Esophagus squamous epithelium (tissue), 5 donors: ENCODE measurements at places on chromosomes 12 and 14.

- no peak for DNase-seq
Observed at GRCh38 chr14:55746558-55746957, 166.6 kb downstream of the KTN1 start.

GRCh38 chr14:23376482-23377197 is at the start of gene CMTM5:
Gene CMTM5, plus strand, starts transcription at chr14:23377046. Its CDS starts 206 bp downstream, at chr14:23377252.
- DNase-seq: no peak

DNA sequence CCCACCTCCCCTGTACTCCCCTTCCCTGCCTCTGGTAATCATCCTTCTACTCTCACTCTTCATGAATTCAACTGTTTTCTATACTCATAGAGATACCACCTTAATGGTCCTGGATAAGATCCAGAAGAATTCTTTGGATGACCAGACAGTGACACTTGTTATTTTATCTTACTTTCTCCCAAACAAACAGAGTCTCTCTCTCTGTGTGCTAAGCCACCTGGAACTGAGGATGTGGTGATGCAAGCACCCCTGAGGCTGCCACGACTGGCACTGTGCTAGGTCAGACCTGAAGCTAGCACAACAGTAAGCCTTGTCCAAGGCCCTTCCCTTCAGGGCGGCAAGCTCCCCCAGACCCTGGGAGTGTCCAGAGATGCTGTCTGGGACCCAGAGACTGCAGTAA is 250.2 kb downstream of the C12orf50 start:
- no peak for DNase-seq

GRCh38 chr12:114685320-114685781 is 1.4 kb upstream of the TBX3 start:
- DNase-seq: no peak

GRCh38 chr12:105888696-105889095 is 250.1 kb downstream of the NUAK1 start:
- no peak for DNase-seq

DNA sequence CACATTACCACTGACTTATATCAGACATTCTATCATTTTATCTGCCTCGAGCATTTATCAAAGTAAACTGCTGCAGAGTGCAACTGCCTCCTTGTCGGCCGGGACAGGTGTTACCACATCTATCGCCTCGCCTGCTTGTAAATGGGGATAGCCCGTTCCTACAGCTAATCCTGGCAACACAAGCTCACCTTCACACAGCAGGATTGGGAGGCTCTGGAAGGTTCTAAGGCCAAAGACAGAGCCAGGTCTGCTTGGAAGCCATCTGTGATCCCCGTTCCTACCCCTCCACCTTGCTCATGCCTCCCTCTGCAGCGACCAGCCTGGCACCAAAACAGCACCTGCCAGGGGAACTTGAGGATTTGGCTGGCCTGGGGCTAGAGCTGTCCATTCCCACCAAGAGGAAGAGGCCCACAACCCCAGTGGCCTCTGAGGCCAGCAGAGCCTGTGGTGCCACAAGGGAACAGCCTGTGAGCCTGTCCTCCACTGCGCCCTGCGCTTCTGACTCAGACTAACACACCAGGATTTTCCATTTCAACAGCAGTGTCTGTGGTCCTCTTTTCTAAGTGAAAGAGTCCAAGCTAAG is 114.8 kb upstream of the DIO3 start:
- DNase-seq: no peak

DNA sequence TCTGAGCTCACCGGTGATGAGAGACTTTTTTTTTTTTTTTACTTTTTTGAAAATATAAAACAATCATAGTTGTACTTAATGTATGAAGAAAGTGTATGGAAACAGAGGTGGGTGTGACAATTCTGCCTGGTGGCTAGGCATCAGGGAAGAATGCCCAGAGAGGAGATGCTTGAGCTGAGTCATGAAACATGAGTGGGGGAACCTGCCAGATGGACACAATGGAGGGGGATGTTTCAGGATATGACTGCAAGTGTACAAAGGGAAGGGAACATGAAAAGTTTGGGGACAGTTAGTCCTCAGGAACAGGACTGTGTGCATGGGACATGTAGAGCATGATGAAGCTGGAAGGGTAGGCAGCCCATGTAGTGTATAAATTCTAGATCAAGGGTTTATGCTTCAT is 274.2 kb upstream of the E2F7 start:
- no peak for DNase-seq

DNA sequence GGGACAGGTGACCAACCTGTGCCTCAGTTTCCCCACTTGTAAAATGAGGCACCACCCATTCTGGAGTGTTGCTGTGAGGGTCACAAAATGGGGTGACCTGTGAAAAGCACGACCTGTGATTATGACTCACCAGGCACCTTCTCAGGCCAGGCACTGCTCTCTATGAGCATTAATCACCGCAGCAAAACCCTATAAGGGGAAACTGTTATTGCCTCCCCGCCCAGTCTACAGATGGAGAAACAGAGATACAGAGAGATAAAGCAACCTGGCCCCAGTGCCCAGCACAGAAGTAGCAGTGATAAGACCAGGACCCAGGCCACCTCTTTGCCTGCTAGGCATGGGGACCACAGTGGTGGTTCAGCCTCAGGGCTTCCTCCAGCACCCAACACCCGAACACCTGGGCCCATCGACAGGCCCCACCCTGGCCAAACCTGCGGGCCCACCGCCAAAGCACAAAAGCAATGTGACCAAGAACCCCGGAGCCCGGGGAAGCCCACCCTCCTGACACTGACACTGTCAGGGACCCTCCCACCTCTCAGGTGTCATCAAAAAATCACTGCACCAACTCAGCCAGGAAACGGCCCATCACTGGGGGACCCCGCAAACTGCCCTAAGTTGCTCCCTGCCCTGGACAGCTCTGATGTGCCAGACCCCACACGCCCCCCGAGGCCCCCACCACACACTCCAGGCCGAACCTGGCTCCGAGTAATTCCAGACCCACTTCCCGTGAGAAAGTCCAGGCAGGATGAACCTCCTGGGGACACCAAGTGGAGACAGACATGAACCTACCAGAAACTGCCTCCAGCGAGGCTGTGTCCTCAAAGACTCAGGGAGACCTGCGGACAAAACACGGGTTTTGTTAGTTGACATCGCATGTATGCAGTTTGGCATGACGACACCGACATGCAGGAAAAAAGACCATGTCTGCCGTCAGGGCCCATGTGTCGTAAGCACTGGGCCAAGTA is 32.4 kb downstream of the NCOR2 start:
- DNase-seq: no peak

GRCh38 chr12:130429656-130430505 is 92.2 kb downstream of the PIWIL1 start:
- DNase-seq: no peak

- no peak for DNase-seq
Observed at GRCh38 chr14:99023371-99023770, 248.6 kb downstream of the BCL11B start.

GRCh38 chr12:113173081-113173698 is 12.1 kb downstream of the DDX54 start:
- no peak for DNase-seq

- no peak for DNase-seq
Observed at GRCh38 chr12:72031066-72031465, 92.4 kb downstream of the TPH2 start.

DNA sequence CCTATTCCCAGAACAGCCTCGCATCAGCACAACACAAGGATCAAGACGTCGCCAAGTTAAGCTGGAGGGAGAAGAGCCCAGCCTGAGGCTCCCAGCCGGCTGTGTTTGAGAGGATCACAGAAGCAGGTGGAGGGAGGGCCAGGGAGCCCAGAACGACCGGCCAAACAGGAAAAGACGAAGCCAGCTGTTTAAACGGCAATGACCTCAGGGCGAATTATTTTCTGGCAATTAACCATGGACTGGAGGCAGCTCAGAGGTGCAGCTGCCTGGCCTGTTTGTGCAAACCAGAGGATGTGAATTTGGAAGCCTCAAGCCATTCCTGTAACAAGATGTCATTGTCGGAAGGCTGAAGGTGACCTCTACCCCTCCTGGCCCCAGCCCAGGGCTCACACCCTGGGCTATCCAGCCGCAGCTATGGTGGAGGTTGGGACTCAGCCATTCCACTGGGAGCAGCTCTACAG is 175.8 kb upstream of the PRMT8 start:
- DNase-seq: no peak

- DNase-seq: no peak
Observed at GRCh38 chr14:22807432-22808087, 7.7 kb downstream of the SLC7A7 start.

- DNase-seq: no peak
Observed at GRCh38 chr14:75884198-75884611, 97.6 kb downstream of the TGFB3 start.

DNA sequence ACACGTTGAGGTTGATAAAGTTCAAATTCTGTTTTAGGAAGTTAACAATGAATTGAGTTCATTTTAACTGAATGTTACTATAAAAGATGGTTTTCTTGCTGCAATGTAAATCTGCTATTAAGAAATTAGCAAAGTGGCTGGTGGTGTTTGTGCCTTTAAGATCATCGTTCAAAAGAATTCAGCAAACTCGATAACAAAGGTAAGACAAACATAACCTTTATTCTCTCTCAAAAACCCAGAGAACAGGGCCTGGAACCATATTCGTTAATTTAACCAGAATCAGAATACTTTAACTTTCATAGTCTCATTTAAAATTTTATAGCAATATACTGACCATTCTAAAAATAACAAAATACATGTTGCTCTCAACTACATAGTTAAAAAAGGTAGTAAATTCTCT is 3.4 kb downstream of the TMEM30B start:
- DNase-seq: no peak

- DNase-seq: no peak
Observed at GRCh38 chr12:47408171-47408871, 297.5 kb downstream of the RPAP3 start.

GRCh38 chr12:54139019-54139418 is 49.8 kb downstream of the SMUG1 start:
- no peak for DNase-seq

GRCh38 chr14:92726933-92727262 is 21.5 kb downstream of the LGMN start:
- no peak for DNase-seq

- DNase-seq: no peak
Observed at GRCh38 chr12:30796313-30796780, 41.6 kb upstream of the CAPRIN2 start.

GRCh38 chr14:58639842-58640484 is 2.2 kb downstream of the DACT1 start:
- DNase-seq: no peak

DNA sequence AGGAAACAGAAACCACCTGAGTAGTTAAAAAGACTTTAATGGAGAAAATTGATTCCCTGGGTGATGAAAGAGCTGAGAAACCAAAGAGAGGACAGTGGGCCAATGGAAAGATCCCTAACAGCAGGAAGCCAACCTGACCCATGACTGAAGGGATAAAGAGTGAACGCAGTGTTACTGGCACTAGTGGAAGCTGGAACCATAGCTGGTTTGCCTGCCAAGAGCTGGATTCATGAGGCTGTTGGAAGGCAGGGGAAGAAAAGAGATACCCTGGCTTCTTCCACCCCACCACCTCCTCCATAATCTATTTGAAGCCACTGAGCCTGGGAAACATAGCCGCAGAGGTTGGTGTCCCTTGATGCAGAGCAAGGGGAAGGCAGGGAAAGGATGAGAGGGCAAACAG is 125.5 kb upstream of the PRKD1 start:
- DNase-seq: no peak

DNA sequence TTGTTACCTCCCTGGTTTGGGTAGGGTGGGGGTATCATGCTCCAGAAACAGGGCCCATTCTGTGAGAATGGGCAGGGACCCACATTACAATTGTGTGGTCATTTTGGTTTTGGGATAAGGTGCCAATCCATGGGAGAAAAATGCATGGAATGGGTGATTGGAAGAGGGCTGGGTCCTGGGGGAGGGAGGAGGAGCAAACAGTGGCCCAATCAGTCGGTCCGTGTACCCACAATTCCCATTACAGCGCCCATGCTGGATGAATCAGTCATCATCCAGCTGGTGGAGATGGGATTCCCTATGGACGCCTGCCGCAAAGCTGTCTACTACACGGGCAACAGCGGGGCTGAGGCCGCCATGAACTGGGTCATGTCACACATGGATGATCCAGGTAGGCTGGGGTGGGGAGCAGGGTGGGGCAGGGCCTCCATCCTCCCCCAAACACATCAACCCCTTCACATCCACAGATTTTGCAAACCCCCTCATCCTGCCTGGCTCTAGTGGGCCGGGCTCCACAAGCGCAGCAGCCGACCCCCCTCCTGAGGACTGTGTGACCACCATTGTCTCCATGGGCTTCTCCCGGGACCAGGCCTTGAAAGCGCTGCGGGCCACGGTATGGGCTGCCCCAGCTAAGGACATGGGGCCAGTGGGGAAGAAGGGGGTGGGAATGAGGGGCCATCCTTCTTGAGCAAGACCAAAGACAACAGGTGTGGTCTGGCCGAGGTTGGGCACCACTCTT is 3.6 kb upstream of the TPI1 start:
- no peak for DNase-seq

- DNase-seq: no peak
Observed at GRCh38 chr12:76859611-76860010, 19.2 kb downstream of the CSRP2 start.

DNA sequence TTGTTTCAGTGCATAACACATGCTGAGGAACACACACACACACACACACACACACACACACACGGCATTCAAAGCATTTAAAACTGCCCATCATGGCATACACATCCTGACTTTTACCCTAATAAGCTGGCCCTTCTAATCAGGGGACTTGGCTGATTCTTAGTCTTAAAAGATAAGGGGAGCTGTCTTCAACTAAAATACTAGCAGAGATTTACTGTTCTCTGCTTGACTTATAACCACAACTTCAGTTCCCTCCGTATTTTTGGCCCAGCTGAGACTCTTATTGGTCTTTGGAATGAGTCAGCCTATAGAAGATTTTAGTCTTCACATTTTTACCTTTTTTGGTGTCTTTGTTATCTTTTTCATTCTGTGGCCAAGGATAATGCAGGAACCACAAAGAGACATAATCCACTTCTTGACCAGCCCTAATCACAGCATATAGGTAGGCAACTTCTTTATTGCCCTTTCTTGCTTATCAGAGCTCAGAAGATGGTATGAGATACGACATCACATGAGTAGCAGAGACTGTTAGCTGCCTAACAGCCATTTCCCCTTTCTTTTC is 25.1 kb upstream of the SLC8A3 start:
- DNase-seq: no peak

DNA sequence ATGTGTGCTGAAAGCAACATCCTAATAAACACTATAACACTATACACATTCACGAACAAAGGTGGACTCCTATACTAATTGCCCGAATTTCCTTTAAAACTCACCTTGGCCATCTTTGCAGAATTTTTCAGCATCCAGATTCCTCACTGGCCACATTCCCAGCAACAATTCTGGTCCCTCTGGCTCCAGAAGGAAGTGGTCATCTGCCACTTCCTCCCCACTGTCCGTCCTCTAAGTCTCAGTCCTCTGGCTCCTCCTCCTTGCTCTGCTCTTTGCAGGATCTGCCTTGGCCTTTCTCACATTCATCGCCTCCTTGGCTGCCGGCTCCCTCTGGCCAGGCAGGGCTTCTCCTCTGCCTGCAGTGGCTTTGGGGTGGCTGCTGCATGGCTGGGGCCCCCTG is 426.0 kb downstream of the FUT8 start:
- no peak for DNase-seq
